H9 (cell line): ENCODE measurements at places on chromosomes 4 and X. TPM values are rescaled to one million over a fixed set of nuclear protein-coding genes. Genes with fewer than 3 reads are reported as not detected.

SORCS2 gene
- 0.57 and 0.72 TPM in 2 replicates for total RNA-seq

GYPB gene
- not detected in 2 replicates for total RNA-seq

ESX1 gene
- not detected in 2 replicates for total RNA-seq

GRCh38 chrX:9880870-9881269, 86.3 kb upstream of the CLDN34 start:
- no peak for DNase-seq

GPR101 gene
- total RNA-seq = not detected in 2 replicates

- no peak for DNase-seq
Observed at GRCh38 chr4:99807666-99808065, 9.0 kb upstream of the DAPP1 start.

- no peak for DNase-seq
Observed at GRCh38 chr4:28518561-28519165, 1658.0 kb downstream of the STIM2 start.

- no peak for DNase-seq
Observed at GRCh38 chr4:184816962-184817361, 8.8 kb downstream of the ACSL1 start.

MID1 gene
- total RNA-seq = 32.9 and 33.1 TPM in 2 replicates

DNA sequence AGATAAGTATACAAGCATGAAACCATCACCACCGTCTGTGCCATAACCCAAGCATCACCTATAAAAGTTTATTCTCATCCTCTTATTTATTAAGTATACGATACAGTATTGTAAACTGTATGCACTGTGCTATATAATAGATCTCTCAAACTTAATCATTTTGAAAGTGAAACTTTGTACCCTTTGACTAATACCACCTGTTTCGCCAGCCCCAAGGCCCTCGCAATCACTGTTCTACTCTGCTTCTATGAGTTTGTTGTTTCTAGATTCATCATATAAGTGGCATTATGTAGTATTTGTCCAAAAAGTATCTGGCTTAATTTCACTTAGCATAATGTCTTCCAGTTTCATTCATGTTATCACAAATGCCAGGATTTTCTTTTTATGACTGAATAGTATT, 72.1 kb upstream of the DOCK11 start:
- no peak for DNase-seq

GRCh38 chr4:163179207-163179606, 12.5 kb upstream of the NAF1 start:
- no peak for DNase-seq

MAB21L2 gene
- not detected in 2 replicates for total RNA-seq

DNA sequence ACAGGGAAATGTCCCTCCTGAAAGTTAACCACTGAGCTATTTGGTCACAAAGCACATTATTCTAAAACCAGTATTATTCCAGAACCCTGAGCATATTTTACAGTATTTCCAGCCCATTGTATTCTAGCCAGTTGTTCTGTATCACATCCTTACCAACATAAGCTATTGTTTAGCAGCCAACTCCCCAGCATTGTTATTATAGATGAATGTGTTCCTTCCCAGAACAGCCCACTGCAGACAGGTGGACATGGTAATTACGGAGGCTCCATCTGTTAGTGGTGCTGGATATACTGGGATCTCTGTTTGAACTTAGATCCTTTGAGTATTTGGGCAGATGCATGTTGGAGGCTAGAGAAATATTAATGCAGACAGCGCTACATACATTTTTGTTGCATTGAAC, 126.1 kb downstream of the MGST2 start:
- no peak for DNase-seq

- no peak for DNase-seq
Observed at GRCh38 chr4:173862754-173863153, 332.7 kb upstream of the HAND2 start.

GRCh38 chr4:108833046-108833445, 70.2 kb upstream of the ETNPPL start:
- DNase-seq = no peak

GRCh38 chrX:29555465-29556091, 659.8 kb upstream of the MAGEB2 start:
- DNase-seq = no peak

DNA sequence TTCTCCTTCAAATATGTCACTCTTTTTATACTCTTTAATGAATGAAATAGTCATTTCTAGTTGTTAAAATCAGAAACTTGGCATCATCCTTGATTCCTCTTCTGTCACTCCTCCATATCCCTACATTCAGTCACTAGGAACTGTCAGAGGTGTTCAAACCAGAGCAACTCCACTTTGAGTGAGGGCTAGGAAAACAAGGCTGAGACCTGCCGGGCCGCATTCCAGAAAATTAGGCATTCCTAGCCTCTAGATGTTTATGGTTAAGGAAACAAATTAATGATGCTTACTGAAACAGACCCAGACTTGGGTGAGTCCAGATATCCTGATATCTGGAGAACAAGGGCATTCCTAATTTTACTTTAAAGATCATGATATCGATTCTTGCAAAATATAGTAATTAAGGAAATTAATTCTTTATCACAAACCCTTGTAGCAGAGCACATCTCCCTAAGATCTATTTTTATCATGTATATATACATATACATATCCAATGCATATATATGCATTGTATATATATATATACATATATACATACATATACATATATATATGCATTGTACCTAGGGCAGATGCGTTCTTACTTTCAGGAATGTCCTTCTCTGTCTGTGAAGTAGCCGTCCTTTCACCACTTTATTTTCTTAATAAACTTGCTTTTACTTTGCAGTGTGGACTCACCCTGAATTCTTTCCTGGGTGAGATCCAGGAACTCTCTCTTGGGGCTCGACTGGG, 98.4 kb upstream of the GC start:
- DNase-seq = no peak

DNA sequence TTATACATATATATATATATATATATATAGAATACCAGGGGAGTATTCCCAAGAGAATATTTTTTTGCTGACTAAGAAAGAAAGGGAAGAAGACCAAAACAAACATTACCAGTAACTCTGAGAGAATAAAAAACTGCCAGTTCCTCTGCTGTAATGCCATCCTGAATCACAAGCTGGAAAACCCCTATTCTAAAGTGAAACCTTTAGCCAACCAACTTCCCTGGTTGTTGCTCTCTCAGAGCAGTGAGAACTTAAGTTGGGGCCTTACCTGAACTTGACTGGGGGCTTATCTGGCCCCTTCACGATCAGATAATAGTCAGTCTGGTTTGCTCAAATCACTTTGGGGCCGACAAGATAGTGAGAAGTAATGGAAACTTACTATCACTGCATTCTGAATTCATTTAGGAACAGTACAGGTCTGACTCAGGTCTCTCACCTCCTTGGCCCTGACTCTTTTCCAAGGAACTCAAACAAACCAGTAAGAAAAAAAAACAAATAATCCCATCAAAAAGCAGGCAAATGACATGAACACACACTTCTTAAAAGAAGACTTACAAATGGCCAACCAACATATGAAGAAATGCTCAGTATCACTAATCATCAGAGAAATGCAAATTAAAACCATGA, 62.5 kb downstream of the CD40LG start:
- no peak for DNase-seq

SULT1E1 gene
- total RNA-seq = not detected in 2 replicates

- no peak for DNase-seq
Observed at GRCh38 chr4:151430740-151431457, 21.9 kb downstream of the FHIP1A start.

- no peak for DNase-seq
Observed at GRCh38 chr4:173539986-173540385, 10.0 kb upstream of the HAND2 start.

AVPR2 gene
- total RNA-seq = not detected in 2 replicates

GRCh38 chr4:105976915-105977314, 81.6 kb downstream of the NPNT start:
- no peak for DNase-seq

FRAS1 gene
- 50.3 and 58.5 TPM in 2 replicates for total RNA-seq

DNA sequence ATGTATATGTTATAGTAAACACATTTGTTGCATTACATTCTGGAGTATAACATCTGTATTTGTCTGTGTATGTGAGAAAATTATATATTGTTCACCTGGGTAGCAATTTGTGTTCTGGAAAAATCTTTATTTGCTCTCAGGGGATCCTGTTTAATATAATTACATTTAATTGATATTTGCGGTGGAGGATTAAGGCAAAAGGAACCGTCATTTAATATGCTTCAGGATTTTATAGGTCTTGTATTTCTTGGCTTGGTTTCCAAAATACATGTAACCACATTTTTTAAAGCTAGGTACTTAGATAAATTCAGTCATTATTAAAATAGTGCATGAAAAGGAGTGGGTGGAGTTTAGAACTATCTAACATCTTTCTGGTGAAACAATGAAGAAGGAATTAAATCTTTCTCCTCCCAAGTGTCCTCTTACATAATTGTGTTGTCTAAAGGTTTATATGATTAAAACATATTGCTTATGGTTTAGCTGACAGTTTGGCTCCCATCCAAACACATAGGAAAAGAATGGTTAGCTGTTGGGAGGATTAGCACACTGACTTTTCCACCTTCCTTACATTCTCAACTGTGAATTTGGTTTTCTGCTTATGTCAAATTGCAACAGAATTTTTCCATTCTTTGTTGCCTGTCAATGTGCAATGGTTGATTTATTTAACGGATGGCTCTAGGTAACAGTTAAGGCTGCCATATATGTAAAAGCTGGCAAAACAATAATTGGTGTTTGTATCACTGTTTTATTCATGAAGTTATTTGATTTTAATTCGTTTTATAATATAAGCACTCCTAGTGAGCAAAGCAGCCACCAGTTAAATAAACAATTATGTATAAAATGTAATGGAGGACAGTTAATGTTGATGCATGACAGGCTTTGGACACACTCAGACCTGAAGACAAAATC, 250.8 kb upstream of the SFRP2 start:
- DNase-seq = no peak

SYNPO2 gene
- 1.1 and 1.2 TPM in 2 replicates for total RNA-seq

DNA sequence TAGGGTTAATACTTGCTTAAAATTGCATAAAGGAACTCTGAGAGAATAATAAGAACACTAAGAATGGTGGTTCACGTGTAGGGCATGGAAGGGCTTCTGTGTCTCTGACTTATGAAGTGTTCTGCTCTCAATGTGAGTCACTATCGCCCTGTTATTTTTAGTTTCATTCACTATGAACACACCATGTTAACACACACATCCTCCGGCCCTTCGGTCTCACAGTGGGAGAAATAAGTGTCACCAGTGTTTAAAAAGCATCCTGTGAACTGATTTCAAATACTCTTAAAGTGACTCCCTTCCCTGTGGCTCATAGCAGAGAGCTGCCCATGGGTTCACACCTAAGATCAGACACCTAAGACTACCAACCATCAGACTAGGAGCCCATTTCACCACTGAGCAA, 33.8 kb upstream of the FGFBP2 start:
- no peak for DNase-seq

ARHGAP6 gene
- total RNA-seq = 0.07 and 0.15 TPM in 2 replicates

FABP2 gene
- total RNA-seq = not detected in 2 replicates

BST1 gene
- total RNA-seq = 0.48 TPM in 1 of 2 replicates, not detected in the other

GRCh38 chr4:153119626-153120025, 84.6 kb upstream of the TRIM2 start:
- DNase-seq = no peak

DNA sequence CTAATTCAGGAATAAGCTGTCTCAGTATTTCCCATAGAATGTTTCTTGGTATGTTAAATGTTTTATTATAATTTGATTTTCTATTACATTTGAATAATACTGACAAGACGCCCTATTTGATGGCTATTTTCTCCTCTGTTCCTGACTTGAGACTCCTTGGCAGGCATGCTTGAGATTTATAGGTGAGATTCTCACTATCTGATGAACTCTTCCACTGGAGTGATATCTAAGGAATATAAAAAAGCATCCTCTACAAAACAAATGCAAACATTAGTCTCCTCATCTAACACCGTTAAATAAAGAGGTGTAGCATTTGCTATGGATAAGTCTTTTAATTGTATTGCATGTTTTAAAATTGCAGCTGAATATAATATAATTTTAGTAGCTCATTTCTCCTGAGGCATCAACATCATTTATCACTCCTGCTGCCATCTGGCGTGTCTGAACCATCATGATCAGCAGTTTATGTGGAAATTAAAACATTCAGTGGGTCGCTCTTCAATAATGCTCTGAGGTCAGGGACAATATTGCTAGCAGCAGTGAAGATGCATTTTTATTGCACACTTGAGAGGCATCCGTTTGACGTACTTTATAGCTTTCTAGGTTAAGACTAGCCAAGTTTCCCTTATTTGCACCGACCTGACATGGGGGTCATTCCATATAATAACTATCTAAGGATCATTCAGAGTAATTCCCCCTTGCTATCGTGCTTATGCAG, 210.4 kb upstream of the GALNTL6 start:
- DNase-seq = no peak
